ENCODE measurements at places on chromosomes 3 and 15.
A peak's percentile ranks its signal among the peaks of the same experiment; 100 is the strongest.

GRCh38 chr3:123744064-123744463 lies 140.1 kb downstream of the MYLK start:
- no peak for DNase-seq

DNA sequence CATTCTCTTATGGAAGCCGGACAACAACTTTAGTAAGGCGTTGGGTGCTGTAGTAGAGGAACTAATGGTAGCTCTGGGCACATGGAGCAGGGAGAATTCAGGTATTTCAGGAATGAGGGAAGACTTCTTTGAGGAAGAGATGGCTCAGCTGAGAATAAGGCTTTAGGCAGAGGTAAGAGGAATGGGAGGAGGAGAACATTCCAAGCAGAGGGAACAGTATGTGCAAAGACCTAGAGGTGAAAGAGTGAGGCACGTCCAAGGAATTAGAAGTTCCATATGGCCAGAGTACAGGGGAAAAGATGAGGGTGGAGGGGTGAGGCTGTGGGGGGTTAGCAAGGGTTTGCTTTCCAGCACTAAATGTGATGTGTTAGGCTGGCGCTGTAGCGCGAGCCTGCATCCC lies 1.6 kb upstream of the SV2B start:
- no peak for DNase-seq

DNA sequence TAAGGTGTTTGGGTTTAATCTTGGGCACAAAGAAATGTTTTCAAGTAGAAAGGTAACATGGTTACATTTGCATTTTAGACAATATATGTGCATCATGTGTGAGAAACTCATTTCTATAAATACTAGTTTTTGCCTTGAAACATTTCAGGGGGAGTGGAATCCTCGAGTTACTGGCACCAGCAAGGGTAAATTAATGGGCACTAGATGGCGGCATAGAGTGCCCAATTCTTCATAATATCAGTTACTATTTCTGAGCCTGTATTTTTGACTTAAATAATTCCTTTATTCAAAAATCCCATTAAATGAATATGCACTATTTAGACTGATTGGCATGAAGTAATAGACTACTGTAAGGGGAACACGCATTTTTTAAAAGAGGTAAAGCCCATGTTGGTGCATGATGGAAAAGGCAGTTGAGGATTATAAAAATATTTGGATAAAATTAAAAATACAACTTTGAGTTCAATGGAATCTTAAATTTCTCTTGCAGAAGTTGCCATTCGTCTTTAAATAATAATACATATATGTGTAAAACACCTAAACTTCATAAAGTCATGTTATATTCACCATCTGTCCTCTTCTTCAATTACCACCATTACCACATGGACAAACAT lies 106.3 kb downstream of the ZBTB20 start:
- DNase-seq = peak; percentile 37

GRCh38 chr3:4755566-4755965 lies 223.7 kb upstream of the BHLHE40 start:
- DNase-seq = no peak

DNA sequence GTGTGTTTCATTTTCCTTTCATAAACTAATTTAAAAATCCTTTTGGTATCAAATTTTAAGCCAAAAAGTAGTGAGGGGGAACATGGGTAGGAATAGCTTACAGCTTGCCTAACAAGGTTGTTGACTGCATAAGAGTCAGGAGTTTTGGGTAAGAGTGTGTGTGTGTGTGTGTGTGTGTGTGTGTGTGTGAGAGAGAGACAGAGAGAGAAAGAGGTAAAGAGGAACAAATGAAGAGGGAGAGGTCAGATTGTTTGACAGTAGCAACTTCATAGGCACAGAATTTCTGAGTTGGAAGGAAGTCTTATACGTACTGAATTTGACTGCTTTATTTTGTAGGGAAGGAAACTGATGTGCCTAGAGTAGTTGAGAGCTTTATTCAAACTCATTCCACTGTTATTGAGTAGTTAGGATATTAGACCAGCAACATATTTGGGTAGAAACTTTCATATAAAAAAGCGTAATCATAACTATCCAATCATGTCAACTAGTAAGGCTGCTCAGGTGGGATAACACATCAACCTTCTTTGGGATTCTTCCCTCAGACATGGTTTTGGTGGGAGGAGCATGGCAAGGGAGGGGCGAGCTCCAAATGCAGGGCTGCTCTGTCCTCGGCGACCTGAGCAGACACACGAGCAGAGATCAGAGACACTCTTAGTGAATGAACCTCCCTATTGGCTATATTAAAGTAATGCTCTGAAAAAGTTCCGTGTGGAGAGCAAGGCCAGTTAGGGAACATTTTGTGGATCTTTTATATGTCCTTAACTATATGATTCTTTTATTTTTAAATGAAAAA lies 86.4 kb downstream of the LPP start:
- no peak for DNase-seq

DNA sequence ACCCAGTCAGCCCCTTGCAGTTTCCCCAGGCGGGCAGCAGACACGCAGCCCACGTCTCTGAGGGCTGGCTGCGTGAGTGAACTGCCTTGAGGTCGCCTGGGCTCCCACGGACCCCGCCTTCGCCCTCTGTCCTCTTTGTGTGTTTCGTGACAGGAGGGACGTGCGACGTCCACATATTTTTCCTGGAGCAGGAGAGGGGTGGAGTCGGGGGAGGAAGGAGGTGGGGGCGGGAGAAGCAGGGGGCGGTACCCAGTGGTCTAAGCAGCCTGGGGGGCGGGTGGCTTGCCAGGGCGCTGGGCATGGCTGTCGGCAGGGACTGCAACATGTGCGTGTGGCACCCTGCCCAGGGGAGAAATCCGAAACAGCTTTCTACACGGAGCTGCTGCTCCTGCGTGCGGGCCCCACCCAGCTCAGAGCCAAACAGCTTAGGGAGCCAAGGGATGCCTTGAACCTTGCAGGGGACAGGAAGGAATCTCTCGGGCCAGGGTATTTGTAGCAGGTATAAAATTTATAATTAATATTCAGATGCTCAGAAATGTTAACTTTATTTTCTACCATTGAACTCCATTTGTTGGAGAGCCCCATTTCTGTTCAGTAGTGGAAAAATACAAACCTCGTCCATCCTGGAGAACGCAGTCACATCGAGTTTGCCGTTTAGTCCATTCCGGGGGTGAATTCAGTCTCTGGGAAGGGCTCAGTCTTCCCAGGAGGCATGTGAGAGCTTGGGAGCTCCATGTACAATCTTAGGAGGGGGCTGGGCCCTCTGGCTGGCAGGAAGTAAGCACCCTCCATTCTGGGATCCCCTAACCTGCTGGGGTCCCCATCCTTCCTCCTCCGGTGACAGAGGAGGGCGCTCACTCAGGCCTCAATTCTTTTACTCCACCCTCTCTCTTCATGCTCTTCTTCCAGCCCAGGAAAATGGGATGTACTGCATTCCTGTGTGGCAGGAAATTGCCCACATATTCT lies 79.1 kb upstream of the MEF2A start:
- peak; percentile 88 for DNase-seq

- DNase-seq = no peak
Observed at GRCh38 chr3:98978068-98978811, 76.7 kb upstream of the DCBLD2 start.

DNA sequence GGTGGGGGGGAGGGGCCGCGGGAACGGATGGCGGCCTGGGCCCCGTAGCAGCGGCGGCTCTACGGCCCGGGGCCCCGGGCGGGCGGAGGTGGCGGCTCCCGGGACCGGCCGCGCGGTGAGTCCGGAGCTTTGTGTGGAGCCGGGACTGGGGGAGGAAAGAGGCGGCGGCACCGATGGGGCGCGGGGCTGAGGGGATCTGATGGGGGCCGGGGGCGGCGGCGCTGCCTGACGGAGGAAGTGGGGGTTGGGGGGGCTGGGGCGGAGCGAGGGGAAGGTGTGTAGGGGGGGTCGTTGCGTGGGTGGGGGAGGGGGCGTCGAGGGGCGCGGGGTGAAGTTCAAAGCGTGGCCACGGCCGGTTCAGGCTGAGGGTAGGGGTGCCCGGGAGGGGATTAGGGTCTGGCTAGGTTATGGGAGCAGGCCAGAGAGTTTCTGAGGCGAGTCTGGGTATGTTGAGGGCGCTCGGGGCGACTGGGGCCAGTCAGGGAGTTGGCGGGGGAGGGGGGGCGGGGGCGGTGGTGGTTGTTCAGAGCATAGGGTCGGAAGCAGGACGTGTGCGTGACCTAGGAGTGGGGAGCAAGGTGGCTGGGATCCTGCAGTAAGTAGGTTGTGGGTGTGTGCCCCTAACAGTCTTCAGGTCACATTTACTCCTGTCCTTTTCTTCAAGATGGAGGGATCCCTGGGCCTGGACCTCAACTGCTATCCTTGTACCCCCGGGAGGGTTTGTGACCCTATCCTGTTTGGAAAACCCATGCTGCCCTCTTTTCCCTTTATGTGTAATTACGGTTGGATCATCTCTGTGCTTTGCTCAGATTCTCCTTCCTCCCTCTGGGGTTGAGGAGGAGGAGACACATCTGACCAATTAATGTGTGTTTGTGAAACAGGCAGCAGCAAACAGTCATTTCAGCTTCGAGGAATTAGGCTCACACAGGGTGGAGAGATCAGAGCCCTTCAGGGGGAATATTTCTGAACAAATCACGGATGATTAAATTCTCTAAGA lies 644 bp downstream of the ZNF609 start:
- peak; percentile 33 for DNase-seq

GRCh38 chr15:57676585-57676984 lies 29.9 kb upstream of the POLR2M start:
- no peak for DNase-seq

DNA sequence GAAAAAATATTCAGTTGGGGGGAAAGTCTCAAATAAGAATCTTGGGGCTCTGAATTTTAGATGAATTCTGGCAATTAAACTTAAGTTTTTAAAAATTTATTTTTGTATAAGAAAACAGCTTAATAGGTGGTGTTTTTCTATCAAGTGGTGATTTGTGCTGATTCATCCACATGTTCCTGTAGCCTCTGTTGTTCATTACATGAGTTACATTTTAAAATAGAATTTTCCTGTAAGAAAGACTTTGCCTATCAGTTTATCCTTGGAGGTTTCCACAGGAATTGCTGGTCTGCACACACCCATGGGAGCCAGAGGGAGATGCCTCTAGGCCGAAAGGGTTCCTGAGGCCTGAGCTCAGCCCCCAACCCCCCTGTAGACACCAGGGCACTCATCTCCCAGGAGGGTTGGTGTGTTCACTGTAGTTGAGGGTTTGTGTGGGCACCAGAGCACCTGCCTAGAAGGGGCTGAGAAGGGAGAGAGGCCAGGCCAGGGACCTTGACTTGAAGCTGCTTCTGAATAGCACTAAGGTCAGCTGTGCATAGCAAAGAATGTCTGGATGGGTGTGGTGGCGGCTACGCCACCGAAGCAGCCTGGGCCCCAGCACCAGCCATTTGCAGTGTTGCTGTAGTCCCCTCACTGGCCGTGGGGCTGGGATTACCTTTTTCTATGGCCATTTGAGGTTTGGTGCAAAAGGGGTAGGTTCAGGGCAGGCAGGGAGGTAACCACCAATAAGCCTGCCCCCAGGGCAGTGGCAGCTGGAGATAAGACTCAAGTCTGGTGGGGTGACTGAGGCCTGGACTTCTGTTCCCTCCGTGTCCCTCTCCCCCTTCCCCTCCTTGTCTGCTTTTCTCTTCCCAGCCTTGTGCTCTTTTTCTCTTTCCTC lies 11.9 kb downstream of the DNAJA4 start:
- DNase-seq = no peak

- no peak for DNase-seq
Observed at GRCh38 chr15:67110361-67110781, 45.0 kb downstream of the SMAD3 start.

DNA sequence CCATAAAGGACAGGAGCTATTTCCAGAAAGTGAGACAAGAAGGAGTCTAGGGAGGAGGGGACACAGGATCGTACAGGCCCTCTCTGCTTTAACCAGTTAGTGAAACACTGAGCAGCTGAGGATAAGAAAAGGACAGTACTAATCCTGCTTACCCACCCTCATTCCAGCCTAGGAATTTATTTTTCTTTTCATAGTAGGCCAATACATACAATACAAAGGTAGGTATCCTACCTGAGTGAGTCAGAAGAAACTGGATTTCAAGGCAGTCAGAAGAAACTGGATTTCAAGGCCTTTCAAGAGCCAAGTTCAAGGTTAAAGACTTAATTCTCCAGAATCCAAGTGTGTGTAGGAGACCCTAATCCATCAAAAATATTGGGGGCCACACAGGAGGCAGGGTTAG lies 65.3 kb downstream of the EOMES start:
- DNase-seq = no peak

DNA sequence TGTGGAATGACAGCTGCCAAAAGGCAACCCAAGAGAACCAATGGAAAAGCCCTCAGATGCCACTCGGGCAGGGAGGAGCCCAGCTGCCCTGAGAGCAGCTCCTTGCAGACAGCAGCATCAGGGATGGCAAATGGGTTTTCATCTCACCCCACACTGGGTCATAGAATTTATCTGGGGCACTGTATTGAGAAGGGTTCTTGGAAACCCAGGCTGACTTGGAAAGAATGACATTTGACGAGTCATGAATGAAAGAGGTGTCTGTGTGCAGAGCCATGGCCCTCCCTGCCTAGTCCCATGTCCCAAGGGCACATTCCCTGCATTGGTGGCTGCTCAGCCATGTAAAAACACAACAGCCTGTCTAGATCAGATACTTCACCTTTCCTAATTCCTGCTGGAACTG lies 157.9 kb upstream of the BHLHE40 start:
- DNase-seq = no peak

DNA sequence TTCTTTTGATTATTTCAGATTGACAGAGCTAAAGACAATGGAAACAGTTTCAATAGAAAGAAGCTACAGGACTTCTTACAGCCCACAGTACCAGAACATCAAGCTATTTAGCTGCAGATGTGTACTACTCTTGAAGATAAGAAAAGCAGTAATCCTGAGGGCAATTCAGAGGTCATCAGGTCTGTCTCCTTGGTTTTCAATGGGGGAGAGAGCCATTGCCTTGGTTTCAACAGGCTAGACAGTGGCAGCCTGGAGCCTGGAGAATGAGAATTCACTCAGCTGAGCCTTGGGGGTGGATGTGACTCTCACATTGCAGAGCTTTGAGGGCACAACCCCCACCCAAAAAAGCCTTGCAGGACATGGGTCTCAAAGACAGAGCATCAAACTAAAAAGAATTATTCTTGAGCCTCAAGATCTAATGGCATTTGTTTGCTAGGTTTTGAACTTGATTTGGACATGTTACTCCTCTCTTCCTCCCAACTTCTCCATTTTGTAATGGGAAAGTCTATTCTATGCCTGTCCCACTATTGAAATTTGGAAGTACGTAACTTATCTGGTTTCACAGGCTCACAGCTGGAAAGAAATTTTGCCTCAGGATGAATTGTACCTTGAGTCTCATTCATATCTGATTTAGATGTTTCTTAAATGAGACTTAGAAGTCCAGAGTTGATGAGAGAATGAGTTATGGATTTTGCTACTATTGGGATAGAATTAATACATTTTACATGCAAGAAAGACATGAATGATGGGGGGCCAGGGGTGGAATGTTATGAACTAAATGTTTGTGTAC lies 36.9 kb downstream of the PLSCR1 start:
- DNase-seq = no peak

- DNase-seq = no peak
Observed at GRCh38 chr3:80338366-80338765, 570.6 kb upstream of the ROBO1 start.

GRCh38 chr15:92463826-92464225 lies 70.1 kb downstream of the ST8SIA2 start:
- no peak for DNase-seq

Measured in NCI-H446 (cell line).